ELR (cell line): ENCODE measurements at places on chromosomes 4 and X.

- DNase-seq, result no peak
Observed at GRCh38 chrX:151792505-151792904, 58.0 kb downstream of the CNGA2 start.

DNA sequence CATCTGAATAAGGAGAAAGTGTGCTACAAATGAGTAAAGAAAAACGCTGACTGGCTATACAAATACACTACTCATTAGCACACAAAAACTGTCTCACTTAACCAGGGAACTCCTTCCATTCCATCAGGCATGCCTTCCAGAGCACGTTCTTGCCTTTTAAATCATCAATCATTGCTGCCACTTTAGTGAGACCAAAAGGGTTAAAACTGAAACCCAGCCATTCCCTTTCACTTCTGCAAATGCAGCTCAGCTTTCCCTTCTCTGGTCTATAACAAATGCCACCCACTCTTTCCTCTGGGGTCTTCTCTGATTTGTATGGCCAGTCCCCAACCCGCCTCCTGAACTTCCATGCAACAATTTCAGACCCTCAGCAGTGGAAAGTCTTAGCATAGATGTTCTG, 231.5 kb downstream of the TRIML1 start:
- DNase-seq, result no peak

- DNase-seq, result peak; percentile 81
Observed at GRCh38 chr4:179624768-179625181, 2182.5 kb upstream of the AGA start.

DNA sequence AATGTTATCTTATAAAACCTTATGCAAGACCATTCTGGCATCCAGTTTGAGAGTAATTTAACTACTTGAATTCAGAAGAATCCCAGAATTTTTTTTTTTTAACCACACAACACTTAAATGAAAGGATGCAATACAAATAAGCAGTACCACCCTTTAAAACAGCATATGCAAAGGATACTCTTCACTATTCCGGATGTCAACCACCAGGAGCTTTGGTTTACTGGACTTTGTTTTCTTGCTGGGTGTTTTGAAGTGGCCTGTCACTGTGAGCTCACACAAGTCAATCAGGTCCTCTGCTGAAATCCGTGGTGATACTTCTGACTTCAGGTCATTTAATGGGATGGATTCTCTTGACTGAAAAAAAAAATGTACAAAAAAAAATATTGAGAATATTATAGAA, 200.0 kb downstream of the TBCK start:
- DNase-seq, result no peak

- no peak for DNase-seq
Observed at GRCh38 chrX:75361788-75362187, 87.9 kb downstream of the UPRT start.

GRCh38 chr4:176011529-176011928, 54.1 kb upstream of the WDR17 start:
- DNase-seq, result peak; percentile 26

GRCh38 chrX:110924871-110925270, 129.3 kb upstream of the CHRDL1 start:
- no peak for DNase-seq

DNA sequence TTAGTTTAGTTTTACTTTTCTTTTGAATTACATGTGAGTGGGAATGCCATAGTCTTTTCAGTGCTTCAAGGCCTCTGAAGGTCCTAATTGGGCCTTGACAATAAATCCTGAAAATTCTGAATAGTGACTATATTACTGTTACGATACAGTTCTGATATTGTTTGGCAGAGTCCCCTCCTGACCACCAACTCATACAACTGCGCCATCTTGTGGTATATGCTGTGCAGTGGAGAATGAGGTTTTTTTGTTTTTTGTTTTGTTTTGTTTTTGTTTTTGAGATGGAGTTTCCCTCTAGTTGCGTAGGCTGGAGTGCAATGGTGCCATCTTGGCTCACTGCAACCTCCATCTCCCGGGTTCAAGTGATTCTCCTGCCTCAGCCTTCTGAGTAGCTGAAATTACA, 56.6 kb upstream of the CHRDL1 start:
- DNase-seq, result peak; percentile 53

- no peak for DNase-seq
Observed at GRCh38 chr4:152188801-152189200, 347.1 kb downstream of the FBXW7 start.

DNA sequence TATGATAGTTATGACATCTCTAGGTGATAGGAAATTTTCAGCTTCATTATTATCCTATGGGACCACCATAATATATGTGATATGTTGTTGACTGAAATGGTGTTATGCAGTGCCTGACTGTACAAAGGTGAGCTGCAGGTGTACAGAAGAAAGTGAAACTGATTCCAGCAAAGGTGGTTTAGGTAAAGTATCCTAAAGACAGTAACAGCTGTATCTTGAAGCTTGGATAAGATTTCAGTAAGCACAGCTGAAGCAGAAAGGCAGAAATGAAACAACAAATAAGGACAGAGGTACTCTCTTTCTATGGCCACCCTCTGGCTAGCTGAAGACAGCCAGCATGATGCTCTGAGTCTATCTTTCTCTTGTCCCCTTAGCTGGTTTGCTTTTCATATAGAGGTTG, 30.0 kb upstream of the PGK1 start:
- no peak for DNase-seq

- no peak for DNase-seq
Observed at GRCh38 chr4:98544818-98545414, 113.5 kb downstream of the TSPAN5 start.

- DNase-seq, result no peak
Observed at GRCh38 chr4:61648264-61648663, 448.1 kb downstream of the ADGRL3 start.

DNA sequence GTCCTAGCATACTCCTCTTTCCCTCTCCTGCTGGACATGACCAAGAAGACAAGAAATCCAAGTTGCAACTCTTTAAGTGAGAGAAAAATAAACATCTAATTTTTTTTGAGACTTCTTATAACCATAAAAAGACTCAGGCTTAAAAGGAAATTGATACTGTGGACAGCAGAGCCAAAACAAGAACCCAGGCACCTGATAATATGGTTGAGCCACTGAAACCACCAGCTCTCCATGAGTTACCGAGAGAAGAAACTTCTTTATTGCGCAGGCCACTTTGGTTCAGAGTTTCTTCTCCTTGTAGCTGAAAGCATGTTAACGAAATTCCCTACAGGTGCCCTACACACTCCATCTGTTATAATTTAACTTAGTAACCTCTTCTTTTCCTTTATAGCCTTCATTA, 11.3 kb upstream of the SPCS3 start:
- DNase-seq, result no peak

- no peak for DNase-seq
Observed at GRCh38 chr4:67371615-67372014, 173.7 kb downstream of the CENPC start.

GRCh38 chr4:10124167-10124930, 7.8 kb upstream of the WDR1 start:
- DNase-seq, result no peak
